Activated CD4-positive, alpha-beta memory T cell treated with anti-CD3 and anti-CD28 coated beads for 36 hours (primary cell): ENCODE measurements at places on chromosomes 13 and 19. TPM values are rescaled to one million over a fixed set of nuclear protein-coding genes. Genes with fewer than 3 reads are reported as not detected.

- no peak for DNase-seq
Observed at GRCh38 chr19:11291991-11292390, 4.0 kb upstream of the TSPAN16 start.

DNA sequence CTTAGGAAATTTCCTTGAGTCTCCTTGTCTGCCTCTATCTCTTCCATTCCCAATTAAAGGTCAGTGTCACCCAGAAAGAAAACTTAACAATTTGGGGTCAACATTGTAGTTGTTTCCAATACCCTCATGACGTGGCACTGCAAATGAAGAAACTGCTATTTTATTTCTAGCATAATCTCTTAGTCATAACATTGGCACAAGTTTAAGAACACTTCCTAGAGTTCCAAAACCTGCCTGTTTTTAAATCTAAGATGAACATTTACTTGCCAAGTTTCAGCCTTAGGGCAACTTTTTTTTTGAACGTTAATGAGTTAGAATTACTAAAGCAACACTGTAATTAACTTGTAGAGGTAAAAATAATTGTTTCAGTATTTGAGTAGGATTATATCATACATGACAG lies 108.0 kb downstream of the LMO7 start:
- no peak for DNase-seq

KCTD15 gene
- 11.8 TPM for total RNA-seq

- peak; percentile 57 for DNase-seq
Observed at GRCh38 chr19:45103156-45103507, 10.2 kb downstream of the PPP1R37 start.

DNA sequence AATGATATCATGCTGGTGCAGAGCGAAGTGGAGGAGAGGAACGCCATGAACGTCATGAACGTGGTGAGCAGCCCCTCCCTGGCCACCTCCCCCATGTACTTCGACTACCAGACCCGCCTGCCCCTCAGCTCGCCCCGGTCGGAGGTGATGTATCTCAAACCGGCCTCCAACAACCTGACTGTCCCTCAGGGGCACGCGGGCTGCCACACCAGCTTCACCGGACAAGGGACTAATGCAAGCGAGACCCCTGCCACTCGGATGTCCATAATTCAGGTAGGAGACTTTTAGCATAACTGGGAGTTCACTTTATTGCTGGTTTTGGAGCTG lies 3.3 kb downstream of the PCDH17 start:
- no peak for DNase-seq

GRCh38 chr13:38703255-38703654 lies 16.4 kb downstream of the FREM2 start:
- DNase-seq: no peak

CNN1 gene
- total RNA-seq: not detected

DNA sequence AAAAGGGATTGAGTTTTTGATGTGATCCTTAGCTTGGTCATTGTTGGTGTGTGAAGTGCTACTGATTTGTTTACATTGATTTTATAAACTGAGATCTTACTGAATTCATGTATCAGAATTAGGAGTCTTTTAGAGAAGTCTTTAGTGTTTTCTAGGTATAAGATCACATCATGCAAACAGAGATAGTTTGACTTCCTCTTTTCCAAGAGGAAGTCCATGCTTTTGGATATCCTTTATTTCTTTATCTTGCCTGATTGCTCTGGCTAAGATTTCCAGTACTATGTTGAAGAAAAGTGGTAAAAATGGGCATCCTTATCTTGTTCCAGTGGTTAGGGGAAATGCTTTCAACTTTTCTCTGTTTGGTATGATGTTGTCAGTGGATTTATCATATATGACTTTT lies 561.2 kb upstream of the SLITRK1 start:
- DNase-seq: no peak

FCAR gene
- not detected for total RNA-seq

DNA sequence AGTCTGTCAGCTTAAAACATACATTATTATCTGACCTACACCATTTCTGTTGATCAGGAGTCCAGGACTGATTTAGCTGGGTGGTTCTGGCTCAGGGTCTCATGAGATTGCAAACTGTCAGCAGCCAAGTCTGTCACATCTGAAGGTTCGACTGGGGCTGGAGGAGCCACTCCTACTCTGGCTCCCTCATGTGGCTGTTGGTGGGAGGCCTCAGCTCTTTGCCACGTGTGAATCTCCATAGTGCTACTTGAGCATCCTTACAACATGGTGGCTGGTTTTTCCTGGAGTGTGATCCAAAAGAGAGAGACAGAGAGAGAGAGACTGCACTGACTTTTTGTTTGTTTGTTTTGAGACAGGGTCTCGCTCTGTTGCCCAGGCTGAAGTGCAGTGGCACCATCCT lies 63.6 kb upstream of the NFIC start:
- DNase-seq: no peak

MBD3L2 gene
- not detected for total RNA-seq

DNA sequence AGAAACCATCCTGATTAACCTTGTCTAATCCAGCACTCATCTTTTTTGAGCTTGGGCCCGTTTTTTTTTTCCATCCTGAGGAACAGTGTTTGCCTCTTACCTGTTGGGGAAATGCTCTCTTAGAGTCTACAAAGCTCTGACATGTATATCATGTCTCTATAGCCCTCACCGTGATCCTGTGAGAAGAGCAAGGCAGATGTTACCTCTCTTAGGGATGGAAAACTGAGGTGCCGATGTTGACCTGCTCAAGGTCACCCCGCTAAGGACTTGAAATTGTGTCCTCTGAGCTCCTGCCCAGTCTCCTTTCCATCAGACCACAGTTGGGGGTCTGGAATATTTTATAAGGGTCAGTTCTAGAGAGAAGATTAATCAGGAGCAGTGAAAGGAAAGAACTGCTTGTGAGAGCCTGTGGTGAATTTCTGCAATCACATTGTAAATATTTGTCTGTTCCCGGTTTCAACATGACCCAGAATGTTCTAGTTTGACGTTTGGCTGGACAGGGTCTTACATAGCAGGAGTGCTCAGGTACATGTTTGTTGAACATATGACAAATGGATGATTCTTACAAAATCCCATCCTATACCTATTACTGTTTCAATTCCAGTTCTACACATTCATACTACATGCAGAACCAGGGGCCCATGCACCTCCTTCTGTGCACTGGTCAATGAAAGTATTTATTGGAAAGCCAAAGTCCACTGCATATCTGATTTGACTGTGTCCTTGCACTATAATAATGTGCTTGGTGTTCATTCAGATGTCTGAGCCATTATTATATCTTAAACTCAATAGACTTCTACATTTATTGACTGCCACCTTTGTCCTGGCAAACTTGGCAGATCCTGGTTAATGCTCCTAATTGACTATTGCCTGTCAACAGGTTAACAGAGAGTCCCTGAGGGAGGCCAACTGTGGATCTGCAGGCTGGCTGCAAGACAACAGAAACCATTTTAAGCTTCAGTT lies 12.1 kb downstream of the SLC25A15 start:
- no peak for DNase-seq

GRCh38 chr13:35629026-35629425 lies 152.5 kb upstream of the MAB21L1 start:
- no peak for DNase-seq

DNA sequence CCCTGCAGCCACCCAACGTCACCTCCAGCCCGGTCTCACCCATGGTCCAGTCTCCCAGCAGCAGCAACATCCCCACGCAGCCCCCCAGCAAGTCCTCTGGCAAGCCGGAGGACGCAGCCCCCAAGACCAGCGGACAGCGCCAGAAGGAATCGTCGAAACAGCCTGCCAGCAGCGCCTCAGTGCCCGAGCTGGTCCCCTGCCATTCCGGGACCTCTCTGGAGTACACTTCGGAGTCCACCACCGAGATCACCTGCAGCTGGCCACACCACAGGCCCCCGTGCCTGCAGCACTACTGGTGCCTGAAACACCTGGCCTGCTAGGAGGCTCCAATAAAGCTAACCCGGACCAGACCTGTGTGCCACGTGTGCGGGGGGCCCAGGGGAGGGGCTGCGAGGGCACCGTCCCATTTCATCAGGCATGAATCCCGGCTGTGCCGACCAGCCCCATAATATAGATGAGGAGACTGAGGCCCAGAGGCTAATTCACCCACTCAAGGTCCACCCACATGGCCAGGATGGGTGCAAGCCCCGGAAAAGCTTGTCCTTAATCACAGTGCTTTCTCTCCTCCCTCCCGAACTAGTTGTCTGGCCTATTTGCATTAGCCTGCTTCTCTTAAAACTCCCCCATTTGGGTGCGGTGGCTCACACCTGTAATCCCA lies 6.7 kb downstream of the REEP6 start:
- no peak for DNase-seq

DNA sequence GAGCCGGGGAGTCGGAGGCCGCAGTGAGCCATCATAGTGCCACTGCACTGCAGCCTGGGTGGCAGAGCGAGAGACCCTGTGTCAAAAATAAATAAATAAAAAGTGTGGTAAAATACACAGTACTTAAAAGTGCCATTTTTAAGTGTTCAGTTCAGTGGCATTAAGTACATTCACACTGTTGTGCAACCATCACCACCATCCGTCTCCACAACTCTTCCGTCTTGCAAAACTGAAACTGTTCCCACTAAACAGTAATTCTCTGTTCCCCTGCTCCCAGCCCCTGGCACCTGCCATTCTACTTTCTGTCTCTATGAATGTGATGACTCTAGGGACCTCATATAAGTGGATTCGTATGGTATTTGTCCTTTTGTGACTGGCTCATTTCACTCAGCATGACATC lies 13.3 kb downstream of the SLC25A42 start:
- no peak for DNase-seq

ANKRD10 gene
- 83.9 TPM for total RNA-seq

PGLYRP1 gene
- not detected for total RNA-seq

AMER2 gene
- not detected for total RNA-seq

- no peak for DNase-seq
Observed at GRCh38 chr13:29887030-29887557, 36.7 kb upstream of the UBL3 start.

DNA sequence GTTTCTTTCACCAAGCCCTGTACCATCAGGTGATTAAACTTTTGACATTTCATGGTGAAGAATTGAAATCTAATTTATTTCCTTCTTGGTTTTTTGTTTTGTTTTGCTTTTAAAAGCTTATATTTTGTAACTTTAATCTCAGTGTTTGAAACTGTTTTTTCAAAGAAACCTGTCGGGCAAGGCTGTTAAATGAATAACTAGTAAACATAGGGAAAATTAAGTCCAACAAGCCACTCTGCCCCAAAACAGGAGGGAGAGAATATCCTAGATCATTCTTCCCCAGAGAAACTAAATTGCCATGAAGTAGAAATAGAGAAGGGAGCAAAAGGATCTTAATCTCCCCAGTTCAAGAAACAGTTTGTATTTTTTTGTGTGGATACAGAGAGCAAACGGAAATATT lies 98.2 kb downstream of the FREM2 start:
- no peak for DNase-seq

DNA sequence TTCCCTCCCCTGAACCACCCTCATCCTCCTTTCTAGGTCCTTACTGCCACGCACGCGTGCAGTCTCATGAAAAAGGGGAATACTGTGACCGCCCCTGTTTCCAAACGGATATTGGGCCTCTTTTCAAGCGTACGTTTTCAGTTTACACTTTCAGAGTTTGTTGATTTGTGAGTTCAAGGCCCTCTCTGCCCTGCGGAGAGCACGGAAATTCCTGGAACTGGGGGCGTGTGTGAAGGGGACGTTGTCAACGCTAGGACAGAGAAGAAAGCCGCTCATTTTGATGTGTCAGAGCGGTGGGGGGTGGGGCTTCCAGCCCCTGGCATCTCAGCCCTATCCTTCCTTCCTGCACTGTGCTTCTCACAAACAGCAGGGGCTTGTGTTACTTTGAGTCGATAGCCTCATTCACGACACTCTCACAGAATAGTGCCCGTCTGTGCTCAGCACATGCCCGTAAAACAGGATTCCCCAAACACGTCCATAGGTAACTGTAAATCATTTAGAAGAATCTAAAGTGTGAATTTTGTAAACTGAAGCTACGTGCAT lies 137.6 kb upstream of the PEG3 start:
- no peak for DNase-seq

DNA sequence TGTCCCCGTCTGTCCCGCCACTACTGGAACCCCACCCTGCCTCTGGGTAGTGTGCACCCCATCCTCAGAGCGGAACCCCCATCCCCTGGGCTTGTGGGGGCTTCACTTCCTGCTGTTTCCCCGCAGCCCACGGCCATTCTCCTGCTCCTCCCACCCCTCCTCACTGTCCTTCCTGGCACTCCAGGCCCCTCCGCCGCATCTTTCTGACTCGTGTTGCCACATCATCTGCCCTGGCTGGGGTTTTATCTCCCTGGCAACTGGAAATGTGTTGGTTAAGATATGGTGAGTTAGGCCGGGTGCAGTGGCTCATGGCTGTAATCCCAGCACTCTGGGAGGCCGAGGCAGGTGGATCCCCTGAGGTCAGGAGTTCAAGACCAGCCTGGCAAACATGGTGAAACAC lies 37.3 kb downstream of the KDM4B start:
- no peak for DNase-seq

DNA sequence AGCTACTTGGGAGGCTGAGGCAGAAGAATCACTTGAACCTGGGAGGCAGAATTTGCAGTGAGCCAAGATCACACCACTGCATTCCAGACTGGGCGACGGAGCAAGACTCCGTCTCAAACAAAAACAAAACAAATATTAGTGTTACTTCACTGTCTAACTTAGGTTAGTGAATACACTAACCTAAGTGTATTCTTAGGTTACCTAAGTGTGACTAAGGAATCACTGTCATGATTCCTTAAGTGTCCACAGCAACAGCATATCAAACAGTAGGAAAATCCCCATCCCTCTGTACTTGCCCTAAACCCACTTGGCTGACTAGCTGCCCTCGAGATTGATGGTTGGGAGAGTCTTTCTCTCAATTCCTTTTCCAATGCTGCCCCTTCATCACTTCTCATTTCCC lies 11.8 kb upstream of the LRCH1 start:
- DNase-seq: no peak

DNA sequence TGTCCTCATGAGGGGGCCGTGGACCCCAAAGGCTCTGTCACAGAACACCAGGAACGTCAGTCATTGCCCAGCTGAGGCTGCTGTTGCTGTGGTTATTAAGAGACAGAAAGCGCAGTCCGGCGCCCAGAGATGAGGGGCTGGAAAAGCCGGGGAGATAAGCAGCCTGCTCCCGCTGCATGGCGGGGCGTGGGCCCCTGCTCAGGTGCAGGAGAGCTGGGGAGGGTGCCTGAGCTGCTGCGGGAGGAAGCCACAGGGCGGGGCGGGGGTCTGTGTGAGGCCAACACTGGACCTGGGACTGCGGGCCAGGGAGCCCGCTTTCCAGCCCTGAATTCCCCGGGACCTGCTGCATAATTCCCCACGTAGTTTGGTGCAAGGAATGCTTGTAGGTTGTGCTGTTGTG lies 11.3 kb downstream of the SOX1 start:
- no peak for DNase-seq

- no peak for DNase-seq
Observed at GRCh38 chr19:810883-811489, 10.8 kb downstream of the PLPPR3 start.

LCP1 gene
- total RNA-seq: 1,022 TPM

GRCh38 chr19:29842471-29843179 lies 30.8 kb downstream of the CCNE1 start:
- DNase-seq: no peak

- no peak for DNase-seq
Observed at GRCh38 chr19:30634996-30635975, 263.1 kb downstream of the ZNF536 start.

GRCh38 chr13:114283576-114283975 lies 2.2 kb downstream of the UPF3A start:
- DNase-seq: no peak

- no peak for DNase-seq
Observed at GRCh38 chr13:27973291-27973690, 4.2 kb upstream of the CDX2 start.
